Panc1 (cell line): ENCODE measurements at places on chromosomes 5 and 9. TPM values are rescaled to one million over a fixed set of nuclear protein-coding genes. Genes with fewer than 3 reads are reported as not detected.

The TLR4 gene
- 0.33 TPM for total RNA-seq

The RASA1 gene
- 29.0 TPM for total RNA-seq

The CARD9 gene
- total RNA-seq, result 1.7 TPM

The CER1 gene
- total RNA-seq, result not detected

The SHOC1 gene
- 0.10 TPM for total RNA-seq

The CARTPT gene
- not detected for total RNA-seq

The LCP2 gene
- 0.36 TPM for total RNA-seq
